ENCODE measurements at places on chromosomes 6 and 20.

- DNase-seq = peak; percentile 15
Observed at GRCh38 chr6:135073756-135074393, 19.3 kb upstream of the HBS1L start.

DNA sequence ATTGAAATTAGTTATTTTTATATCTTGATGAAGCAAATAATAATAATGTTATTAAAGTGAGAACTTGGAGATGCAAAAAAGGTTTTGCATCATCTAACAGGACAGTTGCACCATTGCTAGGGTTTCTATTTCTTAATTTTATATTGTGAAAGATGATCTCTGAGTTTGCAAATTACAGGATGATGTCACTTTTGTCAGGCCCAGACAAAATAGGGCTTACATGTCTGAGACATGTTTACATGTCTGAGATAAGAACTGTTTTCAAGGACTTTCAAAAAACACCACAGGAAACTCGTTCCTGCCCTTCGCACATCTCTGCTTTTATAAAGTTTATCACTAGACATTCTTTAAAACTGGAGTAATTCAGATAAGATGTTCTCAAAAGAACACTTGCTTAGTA is 1075.8 kb upstream of the MANEA start:
- DNase-seq = peak; percentile 77

DNA sequence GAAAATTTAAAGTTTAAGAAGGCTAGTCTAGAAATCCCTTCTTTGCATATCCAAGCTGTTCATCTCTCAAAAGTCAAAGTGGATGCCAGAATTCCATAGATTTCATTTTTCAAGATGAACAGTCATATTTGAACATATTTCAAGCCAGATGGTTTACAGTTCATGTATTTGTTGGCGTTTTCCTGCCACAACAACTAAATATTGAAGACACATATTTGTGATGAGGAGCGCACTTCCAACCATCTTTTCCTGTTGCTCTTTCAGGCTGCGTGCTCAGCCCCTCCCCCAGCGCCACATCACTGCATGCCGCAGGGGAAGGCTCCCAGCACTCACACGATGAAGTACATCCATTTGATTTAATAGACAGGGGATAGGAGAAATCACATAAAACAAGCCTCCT is 5.9 kb upstream of the NOX3 start:
- DNase-seq = no peak

- DNase-seq = no peak
Observed at GRCh38 chr6:33213166-33213988, 5.1 kb downstream of the RING1 start.

All from bronchial epithelial cell (primary cell).